Colonic mucosa (tissue), 4 donors: ENCODE measurements at places on chromosomes 3 and 15. TPM values are rescaled to one million over a fixed set of nuclear protein-coding genes. Genes with fewer than 3 reads are reported as not detected.

- no peak overlapping the region for H3K27ac ChIP-seq
- no peak for DNase-seq
- no peak overlapping the region for H3K4me3 ChIP-seq
These were observed 22.4 kb downstream of the SPSB4 start for GRCh38 chr3:141073580-141073979.

DNA sequence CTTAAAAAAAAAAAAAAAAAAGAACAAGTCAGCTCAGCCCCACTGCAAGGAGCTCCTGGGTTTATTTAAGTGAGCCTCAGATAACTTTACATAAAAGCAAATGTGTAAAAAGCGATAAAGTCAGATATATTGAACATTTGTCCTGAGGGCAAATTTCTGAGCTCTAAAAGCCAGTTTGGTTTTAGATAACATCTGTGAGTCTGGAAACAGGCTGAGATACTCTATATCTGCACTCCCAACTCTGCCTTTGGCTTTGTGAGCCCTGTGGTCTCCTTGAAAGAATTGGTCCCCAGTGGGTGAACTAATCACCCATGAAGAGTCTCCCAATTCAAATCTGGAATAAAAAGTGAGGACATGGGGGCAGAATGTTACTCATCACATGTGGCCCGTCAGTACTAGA lies 104.6 kb downstream of the APBA2 start:
- H3K27ac ChIP-seq: no peak overlapping the region
- DNase-seq: no peak
- H3K4me3 ChIP-seq: no peak overlapping the region
- no peaks in the 10 kb centered on the region for H3K36me3 ChIP-seq

GRCh38 chr15:60026555-60026954 lies 22.4 kb downstream of the FOXB1 start:
- H3K4me1 ChIP-seq: no peaks in the 10 kb centered on the region
- H3K27me3 ChIP-seq: no peaks in the 10 kb centered on the region
- no peak overlapping the region for H3K4me3 ChIP-seq
- no peaks in the 10 kb centered on the region for H3K36me3 ChIP-seq
- no peak overlapping the region for H3K27ac ChIP-seq

DNA sequence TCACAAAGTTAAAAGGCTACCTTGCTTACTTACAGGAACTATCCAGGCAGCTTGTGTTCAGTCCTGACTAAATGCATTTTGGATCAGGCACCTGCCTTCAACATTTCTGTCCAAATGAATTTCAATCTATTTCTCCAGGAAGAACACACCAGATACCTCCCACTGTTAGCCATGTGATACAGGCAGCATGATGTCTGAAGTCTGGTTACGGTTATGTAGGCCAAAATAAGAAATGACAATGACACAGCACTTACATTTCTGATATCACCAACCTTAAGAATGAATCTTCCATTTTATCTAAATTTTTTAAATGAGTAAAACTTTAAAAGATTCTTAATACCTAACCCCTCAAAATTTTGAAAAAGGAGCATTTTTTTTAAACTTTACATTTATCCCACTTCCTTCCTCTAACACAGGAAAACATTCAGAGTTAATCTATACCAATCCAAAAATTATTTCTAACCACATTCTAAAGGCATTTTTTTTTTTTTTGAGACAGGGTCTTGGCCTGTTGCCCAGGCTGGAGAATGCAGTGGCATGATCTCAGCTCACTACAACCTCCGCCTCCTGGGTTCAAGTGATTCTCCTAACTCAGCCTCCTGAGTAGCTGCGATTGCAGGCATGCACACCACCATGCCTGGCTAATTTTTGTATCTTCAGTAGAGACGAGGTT lies at the start of gene MAP4:
TSS of gene MAP4 (minus strand) at position 116 of the 673 bp plus-strand sequence. CDS start 17,556 bp downstream, outside the sequence.
- H3K4me1 ChIP-seq: peaks cover 14% of the 10 kb centered on the region
- DNase-seq: no peak
- H3K27me3 ChIP-seq: no peaks in the 10 kb centered on the region
- H3K27ac ChIP-seq: peak within 1 kb of the TSS; percentile 4
- H3K36me3 ChIP-seq: no peaks in the 10 kb centered on the region

DNA sequence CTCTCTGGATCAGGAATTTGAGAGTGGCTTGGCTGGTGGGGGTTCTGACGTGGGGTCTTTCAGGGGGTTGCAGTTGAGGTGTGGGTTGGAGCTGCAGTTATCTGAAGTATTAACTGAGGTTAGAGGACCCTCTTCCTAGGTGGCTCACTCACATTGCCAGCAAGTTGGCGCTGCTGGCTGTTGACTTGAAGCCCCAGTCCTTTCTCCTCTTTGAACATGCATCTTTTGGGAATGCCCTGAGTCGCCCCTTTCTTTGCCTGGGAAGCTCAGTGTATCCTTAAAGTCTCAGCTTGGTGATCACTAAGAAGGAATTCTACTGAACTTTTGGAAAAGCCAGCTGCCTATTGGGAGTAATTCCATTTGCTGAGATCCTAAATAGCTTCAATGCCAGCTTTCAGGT lies 13.0 kb upstream of the AMOTL2 start:
- DNase-seq: no peak
- no peak overlapping the region for H3K4me3 ChIP-seq
- H3K27ac ChIP-seq: no peak overlapping the region
- H3K36me3 ChIP-seq: no peaks in the 10 kb centered on the region
- no peaks in the 10 kb centered on the region for H3K4me1 ChIP-seq

DNA sequence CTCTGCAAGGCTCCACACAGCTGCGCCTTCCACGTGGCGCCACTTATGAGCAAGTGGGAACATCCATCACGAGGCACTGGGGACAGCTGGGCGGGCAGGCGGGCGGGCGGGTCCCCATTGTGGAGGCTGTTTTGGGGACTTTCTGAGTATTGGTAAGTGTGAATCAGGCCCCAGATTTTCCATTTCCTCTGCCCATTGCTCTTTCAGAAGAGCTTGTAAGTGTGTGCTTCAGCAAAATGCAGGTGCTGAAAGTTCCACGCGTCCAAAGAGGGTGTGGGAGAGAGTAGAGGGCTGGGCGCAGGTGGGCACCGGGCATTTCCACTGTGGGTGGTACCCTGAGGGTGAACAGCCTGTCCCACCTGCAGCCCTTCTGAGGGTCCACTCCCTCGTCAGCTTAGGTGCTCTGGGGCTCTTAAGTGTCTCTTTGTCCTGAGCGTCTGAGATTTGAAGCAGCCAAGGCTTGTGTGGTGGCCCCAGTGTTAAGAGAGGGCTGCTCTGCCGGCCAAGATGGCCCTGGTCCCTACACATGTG lies 177.1 kb downstream of the RPLP1 start:
- H3K4me1 ChIP-seq: no peaks in the 10 kb centered on the region
- H3K27me3 ChIP-seq: no peaks in the 10 kb centered on the region

GRCh38 chr3:124966521-124967445 lies 32.2 kb upstream of the MUC13 start:
- H3K4me1 ChIP-seq: peaks cover 4% of the 10 kb centered on the region
- H3K36me3 ChIP-seq: no peaks in the 10 kb centered on the region
- no peak overlapping the region for H3K27ac ChIP-seq
- DNase-seq: no peak
- no peaks in the 10 kb centered on the region for H3K27me3 ChIP-seq
- H3K4me3 ChIP-seq: no peak overlapping the region

DNA sequence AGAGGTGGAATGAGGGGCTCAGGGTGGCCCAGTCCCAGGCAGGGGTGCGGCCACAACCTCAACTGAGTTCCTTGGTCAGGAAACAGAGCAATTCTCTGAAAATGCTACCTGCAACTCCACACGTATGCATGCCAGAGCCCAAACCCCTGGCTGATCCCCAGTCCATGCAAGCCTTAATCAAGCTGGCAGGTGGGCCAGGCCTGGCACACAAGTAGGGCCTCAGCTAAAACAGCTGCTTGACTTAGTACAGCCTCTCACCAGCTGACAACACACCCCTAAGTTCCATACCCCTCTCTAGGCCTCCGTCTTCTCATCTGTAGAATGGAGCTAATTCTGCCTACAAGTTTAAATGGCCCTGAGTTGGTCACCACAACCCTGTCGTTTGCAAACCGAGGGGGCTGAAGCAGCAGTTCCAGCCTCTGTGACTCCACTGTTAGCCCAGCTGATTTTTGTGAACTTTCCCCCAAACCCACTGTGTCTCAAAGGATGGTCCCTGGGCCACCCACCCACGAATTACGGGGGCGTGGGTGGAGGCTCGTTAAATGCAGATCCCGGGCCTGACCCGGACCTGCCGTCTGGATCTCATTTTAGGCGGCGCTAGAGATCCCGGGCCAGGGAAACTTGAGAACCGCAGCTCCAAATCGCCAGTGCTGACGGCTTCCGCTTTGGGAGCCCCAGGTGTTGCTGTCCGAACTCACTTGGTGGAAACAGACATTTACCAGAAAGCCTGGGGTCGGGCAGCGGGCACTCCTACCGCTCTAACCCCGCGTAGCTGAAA lies 927 bp downstream of the CHDH start:
- H3K27me3 ChIP-seq: no peaks in the 10 kb centered on the region
- peak overlapping the region; percentile 83 for H3K4me3 ChIP-seq
- DNase-seq: peak; percentile 69
- peak overlapping the region; percentile 92 for H3K27ac ChIP-seq

GRCh38 chr3:101268141-101268540 lies 52.2 kb downstream of the IMPG2 start:
- no peak overlapping the region for H3K27ac ChIP-seq
- H3K36me3 ChIP-seq: no peaks in the 10 kb centered on the region

DNA sequence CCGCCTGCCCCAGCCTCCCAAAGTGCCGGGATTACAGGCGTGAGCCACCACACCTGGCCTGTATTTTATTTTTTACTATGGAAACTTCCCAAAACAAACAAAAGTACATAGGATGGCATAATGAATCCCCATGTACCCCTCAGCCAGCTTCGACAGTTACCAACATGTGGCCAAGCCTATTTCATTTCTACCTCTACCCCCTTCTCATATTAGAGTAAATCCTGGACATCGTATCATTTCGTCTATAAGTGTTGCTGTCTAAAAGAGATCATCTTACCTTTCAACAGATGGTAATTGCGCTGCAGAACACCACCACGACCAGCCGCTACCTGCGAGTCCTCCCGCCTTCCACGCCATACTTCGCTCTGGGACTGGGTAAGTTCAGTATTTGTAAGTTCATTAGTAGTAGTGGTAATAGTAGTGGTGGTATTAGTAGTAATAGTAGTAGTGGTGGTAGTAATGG lies 44.9 kb downstream of the DLEC1 start:
- no peak overlapping the region for H3K4me3 ChIP-seq
- H3K36me3 ChIP-seq: no peaks in the 10 kb centered on the region
- no peaks in the 10 kb centered on the region for H3K4me1 ChIP-seq
- no peak overlapping the region for H3K27ac ChIP-seq

DNA sequence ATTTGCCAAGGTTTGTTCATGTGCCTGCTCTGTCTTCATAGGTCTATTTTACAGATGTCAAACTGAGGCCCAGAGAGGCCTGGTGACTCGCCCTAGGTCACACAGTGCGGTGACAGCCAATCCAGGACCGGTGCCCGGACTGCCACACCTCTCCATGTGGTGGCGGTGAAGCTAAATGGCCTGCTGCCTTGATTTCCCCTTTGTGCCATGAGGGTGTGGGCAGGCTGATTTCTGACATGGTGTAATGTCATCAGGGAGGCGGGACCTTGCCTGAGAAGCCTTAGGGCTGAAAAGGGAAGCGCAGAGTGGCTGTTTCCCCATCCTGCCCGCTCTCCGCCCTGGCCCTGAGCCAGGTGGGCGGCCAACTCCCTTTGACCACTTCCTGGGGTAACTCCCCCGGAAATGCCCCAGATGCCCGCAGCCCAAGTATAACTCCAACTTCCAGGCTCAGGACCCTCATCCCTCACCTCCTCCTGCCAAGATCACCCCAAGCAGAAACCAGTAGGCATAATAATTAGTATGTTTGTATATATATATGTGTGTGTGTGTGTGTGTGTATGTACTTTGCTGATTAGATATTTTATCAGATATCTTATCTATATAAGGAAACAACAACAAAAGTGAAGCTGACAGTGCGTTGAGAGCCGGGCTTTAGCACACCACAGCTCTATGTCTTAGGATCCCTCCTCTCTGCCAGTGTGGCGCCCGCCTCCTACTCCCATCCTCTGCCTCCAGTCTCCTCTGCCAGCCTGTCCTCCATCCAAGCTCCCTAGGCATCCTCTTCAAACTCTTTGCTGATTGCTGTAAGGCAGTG lies 63.9 kb downstream of the IQSEC1 start:
- H3K27ac ChIP-seq: peak overlapping the region; percentile 47
- H3K4me3 ChIP-seq: no peak overlapping the region
- peaks cover 10% of the 10 kb centered on the region for H3K4me1 ChIP-seq
- DNase-seq: peak; percentile 73
- no peaks in the 10 kb centered on the region for H3K27me3 ChIP-seq

GRCh38 chr3:40827942-40828688 lies 303.4 kb downstream of the ZNF621 start:
- peak; percentile 25 for DNase-seq
- H3K4me1 ChIP-seq: no peaks in the 10 kb centered on the region
- H3K36me3 ChIP-seq: no peaks in the 10 kb centered on the region
- no peaks in the 10 kb centered on the region for H3K27me3 ChIP-seq
- no peak overlapping the region for H3K4me3 ChIP-seq

GRCh38 chr3:29933802-29934490 lies 653.1 kb downstream of the RBMS3 start:
- H3K27ac ChIP-seq: no peak overlapping the region
- no peaks in the 10 kb centered on the region for H3K4me1 ChIP-seq
- H3K27me3 ChIP-seq: no peaks in the 10 kb centered on the region
- DNase-seq: no peak
- no peaks in the 10 kb centered on the region for H3K36me3 ChIP-seq
- H3K4me3 ChIP-seq: no peak overlapping the region

DNA sequence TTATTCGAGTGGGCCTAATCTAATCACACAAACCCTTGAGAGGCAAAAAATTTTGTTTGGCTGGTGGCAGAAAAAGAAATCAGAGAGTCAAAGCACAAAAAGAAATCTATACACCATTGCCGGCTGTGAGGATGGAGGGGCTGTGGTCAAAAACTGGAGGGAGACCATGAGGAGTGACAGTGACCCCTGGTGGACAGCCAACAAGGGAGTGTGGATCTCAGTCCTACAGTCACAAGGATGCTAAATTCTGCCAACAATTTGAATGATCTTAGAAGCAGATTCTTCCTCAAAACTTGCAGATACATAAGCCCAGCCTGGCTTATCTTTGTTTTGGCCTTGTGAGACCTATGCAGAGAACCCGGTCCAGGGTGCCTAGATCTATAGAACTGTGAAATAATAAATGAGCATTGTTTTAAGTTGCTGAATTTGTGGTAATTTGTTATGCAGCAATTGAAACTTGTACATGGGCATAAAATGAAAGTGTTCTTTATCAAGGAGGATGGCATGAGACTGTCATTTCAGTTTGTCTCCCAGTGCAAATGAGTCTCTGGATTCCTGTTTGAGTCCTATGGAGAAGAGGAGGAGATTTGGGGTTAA lies 103.0 kb upstream of the ARHGEF26 start:
- DNase-seq: peak; percentile 27
- H3K4me1 ChIP-seq: no peaks in the 10 kb centered on the region
- no peak overlapping the region for H3K4me3 ChIP-seq
- no peaks in the 10 kb centered on the region for H3K27me3 ChIP-seq

GRCh38 chr3:64890006-64890405 lies 202.2 kb upstream of the ADAMTS9 start:
- H3K36me3 ChIP-seq: no peaks in the 10 kb centered on the region
- no peaks in the 10 kb centered on the region for H3K4me1 ChIP-seq
- no peaks in the 10 kb centered on the region for H3K27me3 ChIP-seq

Gene GOLGA6L9
- total RNA-seq: 3.0 TPM

Gene LRTM1
- not detected for total RNA-seq

Gene YEATS2
- total RNA-seq: 25.2 TPM

Gene CSPG4
- 12.7 TPM for total RNA-seq

Gene SLC2A2
- 0.27 TPM for total RNA-seq

Gene RPL4
- 1,802 TPM for total RNA-seq

Gene SUSD5
- 0.17 TPM for total RNA-seq

Gene ZNF660
- 0.72 TPM for total RNA-seq
